Stimulated activated CD4-positive, alpha-beta T cell treated with anti-CD3 and anti-CD28 coated beads, Interleukin-1b, Interleukin-23, amount 100 ng/mL, for 24 hours (primary cell): ENCODE measurements at places on chromosomes 5 and 9.
A peak's percentile ranks its signal among the peaks of the same experiment; 100 is the strongest.

DNA sequence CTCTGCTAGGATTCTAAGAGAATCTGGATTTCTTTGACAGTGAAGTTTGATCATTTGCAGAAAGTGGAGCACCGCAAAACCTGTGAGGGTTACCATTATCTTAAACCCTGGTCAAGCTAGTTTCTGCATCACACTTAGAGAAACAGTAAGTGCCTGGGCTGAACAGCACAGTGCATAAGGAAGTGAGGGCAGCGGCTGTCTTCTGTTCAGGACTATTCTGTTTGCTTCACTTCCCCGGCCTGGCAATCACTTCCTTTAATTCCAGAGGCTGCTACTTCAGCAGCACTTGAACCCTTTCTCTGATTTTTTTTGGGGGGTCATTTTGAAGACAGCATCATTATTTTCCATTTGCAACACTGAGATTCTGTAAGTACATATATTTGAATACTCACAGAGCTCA lies 32.0 kb downstream of the SEMA6A start:
- DNase-seq, result no peak

GRCh38 chr9:98180996-98181395 lies 11.4 kb downstream of the CORO2A start:
- no peak for DNase-seq

GRCh38 chr5:7754997-7755596 lies 95.8 kb downstream of the CFAP90 start:
- DNase-seq, result no peak

- DNase-seq, result no peak
These were observed 85.7 kb upstream of the C9orf72 start for GRCh38 chr9:27659001-27659400.

GRCh38 chr5:18032744-18033143 lies 398.5 kb downstream of the TAF11L14 start:
- no peak for DNase-seq

DNA sequence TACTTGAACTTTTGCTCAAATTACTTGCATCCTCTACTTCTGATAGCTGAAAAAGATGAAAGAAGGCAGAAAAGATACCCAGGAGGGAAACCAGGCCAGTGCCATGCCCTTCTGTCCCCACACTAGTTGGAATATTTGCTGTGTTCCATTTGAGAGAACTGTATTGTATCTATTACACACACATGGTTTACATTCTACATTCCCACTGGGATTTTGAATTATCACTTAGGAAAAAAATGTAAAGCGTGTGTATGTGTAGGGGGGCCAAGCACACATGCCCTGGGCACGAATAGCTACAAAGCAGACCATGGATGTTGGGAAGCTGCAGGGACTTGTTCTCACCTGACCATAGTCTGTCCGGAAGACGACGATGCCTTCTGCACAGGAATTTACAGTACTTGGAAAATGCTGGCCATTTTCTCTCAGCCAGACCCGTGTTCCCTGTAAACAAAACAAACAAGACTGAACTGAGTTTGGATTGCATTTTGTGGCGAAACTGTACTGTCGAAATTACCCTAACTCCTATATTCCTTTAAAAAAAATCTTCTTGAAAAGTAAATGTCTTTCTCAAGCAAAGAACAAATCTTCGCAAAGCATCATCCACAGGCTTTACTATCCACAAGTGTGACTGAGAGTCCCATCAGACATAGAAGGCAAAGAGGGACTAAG lies 58.7 kb downstream of the MYO10 start:
- DNase-seq, result no peak

- no peak for DNase-seq
These were observed 73.0 kb upstream of the SNX2 start for GRCh38 chr5:122701640-122702523.

GRCh38 chr5:114565139-114565538 lies 203.3 kb downstream of the KCNN2 start:
- DNase-seq, result no peak

- DNase-seq, result no peak
These were observed 21.5 kb downstream of the SHB start for GRCh38 chr9:38047301-38048251.

DNA sequence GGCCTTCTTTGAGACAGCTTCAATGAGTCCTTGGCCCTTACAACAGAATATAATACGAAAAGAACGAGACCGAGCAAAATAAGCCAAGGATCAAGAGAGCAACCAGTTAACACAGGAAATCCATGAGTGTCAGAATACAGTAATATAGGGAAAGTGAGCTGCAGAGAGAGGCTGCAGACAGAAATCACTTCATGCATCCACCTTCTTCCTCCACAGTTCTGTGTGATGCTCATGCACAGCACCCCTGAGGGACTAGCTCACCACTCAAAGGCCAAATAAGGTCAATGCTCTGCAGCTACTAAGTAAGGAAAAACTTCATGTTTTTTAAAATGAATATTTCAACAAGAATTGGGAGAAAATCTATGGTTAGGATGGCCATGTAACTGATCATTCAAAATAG lies 257.1 kb downstream of the MCTP1 start:
- no peak for DNase-seq

- DNase-seq, result no peak
These were observed 115.6 kb downstream of the CDK5RAP2 start for GRCh38 chr9:120464176-120464886.

DNA sequence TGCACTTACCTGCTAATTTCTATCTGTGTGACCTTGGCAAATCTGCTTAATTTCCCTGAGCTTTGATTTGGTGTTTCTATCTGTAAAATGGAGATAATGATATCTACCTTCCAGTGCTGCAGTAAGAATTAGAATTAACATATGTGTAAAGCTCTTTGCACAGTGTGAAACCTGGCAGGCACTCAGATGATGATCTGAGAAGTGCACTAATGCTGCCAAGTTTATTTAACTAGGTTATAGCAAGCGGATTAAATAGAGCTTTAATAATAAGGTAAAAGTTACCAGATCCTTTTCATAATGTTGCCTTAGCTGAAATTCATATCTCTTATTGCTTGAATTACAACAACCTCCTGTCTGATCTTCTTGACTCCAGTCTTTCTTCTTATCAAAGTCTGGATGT lies 315.3 kb upstream of the CD180 start:
- DNase-seq, result no peak

DNA sequence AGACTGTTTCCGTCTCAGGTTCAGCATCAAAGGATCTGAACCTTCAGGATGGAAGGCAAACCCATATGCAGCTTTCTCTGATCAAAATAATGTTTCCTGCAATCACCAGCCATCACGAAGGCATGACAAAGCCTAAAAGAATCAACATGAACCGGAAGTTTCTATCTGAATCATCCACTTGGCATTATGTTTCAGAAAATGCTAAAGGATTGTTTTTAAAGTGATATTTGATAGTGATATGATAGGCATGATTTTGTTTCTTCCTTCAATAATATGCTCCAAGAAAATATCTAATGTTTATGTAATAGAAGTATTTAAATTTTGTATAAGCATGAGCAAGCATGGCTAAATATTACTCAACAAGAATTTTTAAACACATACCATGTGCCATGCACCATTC lies 219.6 kb downstream of the PLK2 start:
- no peak for DNase-seq

- no peak for DNase-seq
These were observed 59.4 kb downstream of the ELAVL2 start for GRCh38 chr9:23766613-23767012.

GRCh38 chr9:114278881-114279570 lies 43.9 kb upstream of the ORM1 start:
- DNase-seq, result no peak

DNA sequence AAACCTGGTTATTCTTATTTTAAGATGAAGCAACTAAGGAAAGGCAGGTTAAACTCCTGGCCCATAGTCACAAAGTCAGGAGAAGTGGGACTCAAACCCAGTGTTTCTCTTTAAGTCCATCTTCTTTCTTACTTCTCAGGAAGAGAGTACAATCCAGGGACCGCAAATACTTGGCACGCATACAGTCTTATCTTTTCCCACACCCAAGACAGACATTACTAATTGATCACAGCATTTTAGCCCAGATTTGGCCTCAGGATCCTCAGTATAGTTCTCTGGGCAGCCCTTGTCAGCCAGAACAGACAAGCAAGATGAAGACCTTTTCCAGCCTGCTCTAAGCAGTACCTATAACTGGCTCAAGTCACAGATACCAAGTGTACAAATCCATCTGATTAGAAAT lies 125.5 kb upstream of the RAI14 start:
- no peak for DNase-seq

- DNase-seq, result no peak
These were observed 329.5 kb downstream of the TRPM3 start for GRCh38 chr9:70791936-70792335.

- no peak for DNase-seq
These were observed 230.5 kb upstream of the TRIM32 start for GRCh38 chr9:116456490-116457088.

- DNase-seq, result no peak
These were observed 23.3 kb upstream of the UGT3A2 start for GRCh38 chr5:36089989-36090388.

GRCh38 chr5:125798307-125798706 lies 624.9 kb upstream of the GRAMD2B start:
- DNase-seq, result no peak

DNA sequence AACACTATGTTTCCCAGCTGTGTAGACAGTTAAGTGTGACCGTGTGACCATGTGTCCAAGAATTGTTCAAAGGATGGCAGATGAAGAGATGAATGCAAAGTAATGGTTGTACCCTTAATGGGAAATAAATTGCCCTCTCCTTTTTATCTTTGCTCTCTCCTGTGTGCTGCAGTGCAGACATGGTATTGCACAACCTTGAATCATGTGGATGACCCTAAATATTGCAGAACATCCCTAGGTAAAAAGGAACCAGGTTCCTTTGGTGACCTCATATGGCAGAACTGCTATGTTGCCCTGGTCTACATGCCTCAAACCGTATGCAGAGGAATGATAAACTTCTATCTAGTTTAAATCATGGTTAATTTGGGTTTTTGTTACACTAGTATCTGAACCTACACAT lies 81.7 kb upstream of the CTNND2 start:
- no peak for DNase-seq

DNA sequence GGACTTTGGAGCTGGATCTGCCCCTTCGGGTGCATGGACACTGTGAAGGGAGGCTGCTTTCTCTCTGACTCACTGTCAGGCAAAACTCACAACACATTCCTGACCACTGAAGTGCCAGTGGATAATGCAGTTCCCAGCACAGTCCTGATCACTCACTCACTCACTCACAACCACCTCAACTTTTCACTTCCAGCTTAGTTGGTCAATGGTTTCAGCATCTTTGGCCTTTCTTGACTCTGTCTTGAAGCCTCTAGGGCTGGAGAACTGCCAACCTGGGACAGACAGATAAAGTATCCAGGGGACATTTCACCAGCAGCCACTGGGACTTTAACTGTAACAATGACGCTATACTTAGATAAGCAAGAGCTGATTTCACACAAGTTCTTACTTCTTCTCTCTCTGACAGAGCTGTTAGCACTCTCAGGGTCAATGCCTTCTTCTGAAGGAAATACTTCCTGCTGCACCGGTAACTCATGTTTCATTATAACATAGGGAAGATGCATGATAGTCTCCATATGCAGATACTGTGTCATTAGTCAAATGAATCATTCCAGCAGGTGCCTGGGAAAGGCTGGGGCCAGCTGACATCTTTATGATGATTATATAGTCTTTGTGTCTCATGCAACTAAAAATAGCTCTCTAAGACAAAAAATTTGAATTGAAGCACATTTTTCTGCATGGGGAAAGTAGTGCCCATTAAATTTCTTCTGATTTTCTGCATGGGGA lies 499.0 kb downstream of the SEMA5A start:
- DNase-seq, result no peak

- DNase-seq, result peak; percentile 33
These were observed 16.0 kb upstream of the PUM3 start for GRCh38 chr9:2859776-2860379.
